ENCODE measurements at places on chromosomes 3 and 15.

DNA sequence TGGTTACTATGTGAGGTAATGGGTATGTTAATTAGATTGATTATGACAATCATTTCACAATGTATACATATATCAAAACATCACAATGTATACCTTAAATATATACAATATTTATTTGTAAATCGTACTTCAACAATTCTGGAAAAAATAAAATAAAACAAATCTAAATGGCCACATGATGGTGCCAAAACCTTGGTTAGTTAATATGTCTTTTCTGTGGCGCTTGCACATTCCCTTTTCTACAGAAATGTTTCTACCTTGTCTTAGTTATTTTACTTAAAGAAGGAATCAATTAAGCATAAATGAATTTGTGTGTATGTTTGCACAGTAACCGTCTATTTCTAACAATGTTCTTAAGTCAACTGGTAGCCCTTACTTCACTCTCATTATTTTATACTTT, 53.4 kb downstream of the OXSM start:
- DNase-seq = no peak

GRCh38 chr15:98421419-98422129, 226.8 kb upstream of the IGF1R start:
- DNase-seq = peak; percentile 9

- DNase-seq = no peak
These were observed 24.7 kb upstream of the EOMES start for GRCh38 chr3:27746838-27747237.

- no peak for DNase-seq
These were observed 27.4 kb upstream of the GOLM2 start for GRCh38 chr15:44261007-44261706.

Data from fibroblast of the conjunctiva (primary cell).